Mucosa of gallbladder (tissue), 1 donor: ENCODE measurements at places on chromosomes 3 and 15. TPM values are rescaled to one million over a fixed set of nuclear protein-coding genes. Genes with fewer than 3 reads are reported as not detected.

GRCh38 chr3:123469323-123469995 is 20.6 kb upstream of the ADCY5 start:
- DNase-seq = no peak

- DNase-seq = no peak
Measured at GRCh38 chr3:71149959-71150954, 433.3 kb downstream of the FOXP1 start.

DNA sequence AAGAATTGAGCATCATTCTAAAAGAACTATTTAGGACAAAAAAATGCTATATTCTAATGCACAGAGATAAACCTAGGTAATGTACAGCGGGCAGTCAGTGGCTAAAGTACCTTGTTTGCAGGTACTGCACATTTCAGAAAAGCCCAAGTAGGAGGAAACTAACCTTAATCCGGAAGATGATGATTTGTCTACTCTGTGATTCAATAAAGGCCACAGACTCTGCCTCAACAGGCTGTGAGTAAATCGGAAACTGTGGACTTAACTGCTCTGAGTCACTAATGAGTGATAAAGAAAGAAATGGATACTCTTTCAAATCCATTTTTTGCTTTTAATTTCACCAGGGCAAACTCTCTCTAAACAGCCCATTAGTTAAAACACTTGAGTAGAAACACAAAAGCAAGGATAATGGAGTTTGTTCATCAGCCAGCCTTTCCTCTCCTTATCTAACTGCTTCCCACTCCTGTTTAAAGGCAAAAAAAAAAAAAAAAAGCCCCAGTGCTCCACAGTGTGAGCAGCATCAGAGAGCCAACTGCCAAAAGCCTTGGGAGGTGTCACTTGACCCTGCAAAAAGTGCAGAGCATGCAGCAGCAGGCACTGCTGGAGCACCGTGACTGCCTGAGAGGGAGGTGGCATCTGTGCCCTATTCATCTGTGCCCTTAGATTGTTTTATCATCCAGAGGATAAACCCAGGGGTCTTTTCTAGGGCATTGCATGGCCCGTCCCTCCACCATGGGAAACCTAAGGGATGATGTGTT is 187.7 kb downstream of the SATB1 start:
- DNase-seq = no peak

DNA sequence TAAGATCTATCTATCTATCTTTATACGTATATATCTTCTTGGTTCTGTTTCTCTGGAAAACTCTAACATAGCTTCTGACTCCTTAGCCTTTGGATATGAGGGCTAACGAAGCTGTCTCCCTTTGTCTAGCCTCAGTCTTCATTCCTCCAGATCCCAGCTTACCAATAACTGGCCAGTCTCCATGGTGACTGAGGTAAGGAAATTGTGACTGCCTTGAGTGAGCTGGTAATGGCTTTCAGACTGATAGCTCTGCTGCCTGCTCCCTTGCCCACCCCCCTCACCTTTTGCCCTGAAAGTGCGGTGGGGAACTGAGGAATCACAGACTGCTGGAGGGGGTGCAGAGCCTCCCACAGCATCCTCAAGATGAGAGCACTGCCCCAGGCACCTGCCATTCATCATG is 65.8 kb upstream of the ABHD17C start:
- no peak for DNase-seq

DNA sequence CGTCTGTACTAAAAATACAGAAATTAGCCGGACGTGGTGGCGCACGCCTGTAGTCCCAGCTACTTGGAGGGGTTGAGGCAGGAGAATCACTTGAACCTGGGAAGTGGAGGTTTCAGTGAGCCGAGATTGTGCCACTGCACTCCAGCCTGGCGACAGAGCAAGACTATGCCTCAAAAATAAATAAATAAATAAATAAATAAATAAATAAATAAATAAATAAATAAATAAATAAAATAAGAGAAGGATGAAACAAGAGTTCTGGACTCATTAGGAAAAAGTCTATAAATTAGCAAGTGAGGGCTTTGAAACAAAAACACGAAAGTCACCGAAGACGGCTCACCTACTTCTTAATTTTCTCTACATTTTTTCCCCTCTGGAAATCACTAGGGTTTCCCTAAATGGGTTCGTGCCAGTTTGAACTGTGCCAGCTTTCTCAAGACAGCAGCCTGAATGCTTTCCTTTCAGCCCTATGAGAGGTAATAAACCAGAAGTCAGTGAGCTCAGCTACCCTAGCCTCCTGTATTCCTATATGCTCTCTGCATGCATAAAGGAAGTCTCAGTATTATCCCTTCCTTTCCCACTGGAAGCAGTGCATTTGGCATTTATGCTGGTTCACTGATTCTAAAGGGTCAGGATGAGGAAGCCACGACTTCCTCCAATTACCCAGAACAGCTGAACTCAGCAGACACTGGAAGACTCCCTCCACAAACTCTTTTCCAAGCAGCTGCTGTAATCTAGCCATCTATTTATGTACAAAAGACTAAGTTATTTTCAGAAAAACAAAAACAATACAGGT is 266.9 kb downstream of the ZBBX start:
- no peak for DNase-seq

DNA sequence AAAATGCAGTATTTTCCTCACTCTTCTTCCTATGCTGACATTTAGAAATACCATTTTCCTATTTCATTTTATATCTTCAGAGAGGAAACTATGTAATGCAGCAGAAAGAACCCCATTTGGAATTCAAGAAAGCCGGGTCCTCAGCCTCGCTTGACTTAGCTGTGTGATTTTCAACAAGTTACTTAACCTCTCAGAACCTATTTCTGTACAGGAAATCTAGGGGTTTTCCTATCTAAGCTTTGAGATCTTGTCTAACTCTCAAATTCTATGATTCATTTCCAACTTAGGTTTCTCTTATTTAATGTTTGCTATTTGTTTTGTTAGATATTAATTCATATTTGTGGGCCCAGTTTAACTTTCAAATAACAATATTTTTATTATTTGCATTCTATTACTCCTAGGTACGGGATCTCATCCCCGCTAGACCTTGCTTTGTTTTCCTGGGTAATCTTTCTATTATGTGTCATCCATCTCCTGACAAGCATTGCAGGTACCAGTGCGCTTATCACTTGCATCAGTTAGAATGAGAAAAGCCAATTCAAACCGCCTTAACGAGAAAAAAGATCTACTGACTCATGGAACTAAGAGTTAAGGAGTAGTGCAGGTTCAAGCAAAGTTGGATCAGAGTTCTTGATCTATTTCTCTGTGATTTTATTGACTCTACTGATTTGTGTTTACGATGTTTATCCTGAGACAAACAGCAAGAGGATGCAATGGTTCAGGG is 70.6 kb upstream of the BHLHE40 start:
- DNase-seq = no peak

- no peak for DNase-seq
Measured at GRCh38 chr3:14900881-14901873, 46.2 kb upstream of the NR2C2 start.

DNA sequence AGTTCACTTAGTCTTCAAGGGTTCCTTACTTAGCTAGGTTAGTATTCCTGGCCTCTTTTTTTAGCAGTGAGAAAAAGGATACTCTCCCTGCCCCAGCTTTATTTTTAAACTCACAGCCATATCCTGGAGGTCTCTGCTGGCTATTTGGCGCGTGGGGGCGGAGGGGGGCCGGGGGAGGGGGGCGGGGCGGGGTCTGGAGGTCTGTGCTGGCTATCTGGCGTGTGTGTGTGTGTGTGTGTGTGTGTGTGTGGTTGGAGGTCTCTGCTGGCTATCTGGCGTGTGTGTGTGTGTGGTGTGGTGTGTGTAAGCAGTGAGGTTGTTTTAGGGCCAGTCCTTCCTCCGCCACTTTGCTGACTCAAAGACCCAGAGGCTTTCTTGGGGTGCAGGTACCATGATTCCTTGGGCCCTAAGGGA is 579 bp upstream of the PLAAT1 start:
- no peak for DNase-seq

DNA sequence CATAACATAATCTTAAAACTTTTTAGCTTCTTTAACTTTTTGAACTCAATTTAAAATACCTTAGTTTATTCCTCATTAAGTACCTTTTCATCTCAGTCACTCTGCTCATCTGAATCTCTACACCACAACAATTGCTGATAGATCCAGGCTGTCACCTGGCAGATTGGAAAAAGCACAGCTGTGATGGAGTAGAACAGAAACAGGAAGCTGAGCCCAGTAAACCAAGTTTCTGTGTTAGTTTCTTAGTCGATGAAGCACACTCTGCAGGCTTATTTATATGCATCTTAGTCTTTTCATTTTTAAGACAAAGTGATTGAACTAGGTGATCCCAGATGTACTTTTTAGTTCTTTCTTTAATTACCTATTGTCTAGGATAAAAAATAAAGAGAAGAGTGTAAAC is 1398.0 kb upstream of the ALCAM start:
- DNase-seq = no peak

GRCh38 chr3:189322339-189322738 is 150.6 kb downstream of the TPRG1 start:
- DNase-seq = no peak

DNA sequence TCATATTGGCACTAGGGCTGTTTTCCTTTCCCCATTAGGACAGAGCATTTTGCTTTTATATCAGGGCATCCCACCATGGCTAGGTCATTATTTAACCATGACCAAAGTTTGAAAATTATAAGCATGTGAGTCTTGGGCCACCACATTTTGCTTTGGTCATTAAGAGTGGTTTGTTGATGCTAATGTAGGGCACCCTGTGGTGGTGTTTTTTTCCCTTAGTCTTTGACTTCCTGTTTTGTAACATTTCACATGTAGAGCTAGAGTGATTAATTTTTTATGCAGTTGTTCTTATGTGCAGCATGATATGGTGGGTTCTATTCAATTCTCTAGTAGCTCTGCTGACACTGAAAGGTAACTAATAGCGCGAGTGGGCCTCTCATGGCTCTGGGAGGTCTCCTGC is 249.6 kb upstream of the ROBO1 start:
- DNase-seq = no peak

GRCh38 chr3:132504375-132504933 is 87.2 kb downstream of the DNAJC13 start:
- no peak for DNase-seq

- DNase-seq = no peak
Measured at GRCh38 chr15:80773122-80773551, 6.0 kb upstream of the CEMIP start.

DNA sequence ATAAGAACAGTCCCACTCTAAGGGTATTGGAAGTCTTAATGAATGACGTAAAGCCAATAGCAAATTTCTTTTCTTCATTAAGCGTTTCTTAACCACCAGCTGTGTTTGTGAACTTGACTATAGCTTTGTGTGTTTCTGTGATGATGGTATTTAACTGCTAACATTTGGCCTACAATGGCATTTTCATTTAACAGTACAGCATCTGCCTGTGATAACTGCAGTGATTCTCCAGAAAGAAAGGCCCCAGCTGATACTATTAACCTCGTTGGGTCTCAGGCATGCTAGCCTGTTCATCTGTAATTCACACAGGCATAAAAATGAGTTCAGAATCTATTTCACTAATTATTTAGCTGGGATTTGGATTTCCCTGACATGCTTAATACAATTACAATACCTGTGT is 121.9 kb downstream of the NECTIN3 start:
- DNase-seq = no peak

GRCh38 chr3:160695915-160696327 is 19.0 kb downstream of the ARL14 start:
- DNase-seq = no peak

- DNase-seq = no peak
Measured at GRCh38 chr3:172388412-172389078, 59.7 kb downstream of the GHSR start.

DNA sequence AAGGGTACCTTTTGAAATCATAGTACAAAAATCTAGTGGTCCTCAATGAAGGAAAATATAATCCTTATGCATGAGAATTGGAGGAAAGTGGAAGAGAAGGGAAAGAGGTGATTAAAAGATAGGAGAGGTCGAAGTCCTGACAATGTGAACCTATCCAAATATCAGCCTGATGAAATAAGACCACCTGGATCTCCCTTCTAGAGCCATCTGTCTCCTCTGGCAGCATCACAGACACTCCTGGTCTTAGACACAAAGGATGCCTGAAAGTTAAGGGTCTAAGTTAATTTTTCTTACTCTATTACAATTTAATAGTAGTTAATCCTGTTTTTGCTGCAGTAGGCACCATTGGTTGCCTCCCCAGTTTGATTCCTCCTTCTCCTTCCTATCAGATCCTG is 11.1 kb upstream of the TMED3 start:
- no peak for DNase-seq

- DNase-seq = no peak
Measured at GRCh38 chr3:73555076-73555475, 69.7 kb downstream of the PDZRN3 start.

DNA sequence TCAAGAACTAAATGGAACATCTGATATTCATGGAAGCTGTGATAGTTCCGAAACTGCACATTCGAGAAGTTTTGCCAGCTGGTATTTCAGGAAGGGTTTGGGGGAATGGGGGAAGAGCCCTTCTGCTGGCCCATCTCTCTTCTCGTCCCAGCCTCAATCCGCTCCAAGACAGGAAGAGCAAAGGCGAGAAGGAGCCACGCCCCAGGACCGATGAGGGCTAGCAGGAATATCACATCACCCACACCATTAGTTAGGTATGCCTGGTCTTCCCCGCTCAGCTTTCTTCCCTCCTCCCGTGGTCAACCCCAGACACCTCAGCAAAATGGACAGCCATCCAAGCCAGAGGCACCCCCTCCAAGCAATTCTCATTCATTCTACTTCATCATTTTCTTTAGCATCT is 14.9 kb upstream of the PCSK6 start:
- DNase-seq = peak; percentile 4

GRCh38 chr3:52231502-52232278 is 6.2 kb upstream of the TLR9 start:
- peak; percentile 66 for DNase-seq

- DNase-seq = no peak
Measured at GRCh38 chr3:52912885-52913731, 15.8 kb upstream of the STIMATE start.

- DNase-seq = no peak
Measured at GRCh38 chr15:31871166-31871886, 159.0 kb upstream of the CHRNA7 start.

GRCh38 chr3:150330872-150331271 is 77.2 kb upstream of the TSC22D2 start:
- no peak for DNase-seq

- peak; percentile 42 for DNase-seq
Measured at GRCh38 chr3:127037418-127037841, 54.5 kb downstream of the PLXNA1 start.

The SLC28A2 gene
- 86.6 TPM for total RNA-seq

The CDHR4 gene
- total RNA-seq = 0.09 TPM

The PSTPIP1 gene
- total RNA-seq = 16.3 TPM

The VPS33B gene
- total RNA-seq = 14.9 TPM

The PLCB2 gene
- total RNA-seq = 36.4 TPM

The LYSMD4 gene
- total RNA-seq = 11.6 TPM

The RNF7 gene
- 88.2 TPM for total RNA-seq

The XCR1 gene
- total RNA-seq = 0.66 TPM

The TMC3 gene
- total RNA-seq = 0.06 TPM

The GOLGA8R gene
- 5.8 TPM for total RNA-seq

The LACTB gene
- total RNA-seq = 20.7 TPM

The CA12 gene
- total RNA-seq = 20.5 TPM

The GREM1 gene
- total RNA-seq = 293 TPM

The ROPN1 gene
- not detected for total RNA-seq

The EPHB1 gene
- 2.0 TPM for total RNA-seq

The TOPBP1 gene
- 15.5 TPM for total RNA-seq

The IQCF5 gene
- not detected for total RNA-seq

The MEGF11 gene
- 0.35 TPM for total RNA-seq
